ENCODE measurements at places on chromosomes 13 and 19. TPM values are rescaled to one million over a fixed set of nuclear protein-coding genes. Genes with fewer than 3 reads are reported as not detected.

Gene C19orf38
- 2.6 TPM for total RNA-seq

Gene YJEFN3
- 0.26 TPM for total RNA-seq

Gene PNMA8A
- 1.1 TPM for total RNA-seq

Gene RASIP1
- total RNA-seq = 8.3 TPM

Gene GPR4
- 0.48 TPM for total RNA-seq

Gene CYP4F8
- not detected for total RNA-seq

Gene ZNF460
- 29.3 TPM for total RNA-seq

Gene FXYD3
- 0.39 TPM for total RNA-seq

Gene FBXO27
- total RNA-seq = 3.4 TPM

Gene RXFP2
- not detected for total RNA-seq

Gene CGB2
- not detected for total RNA-seq

Gene ZNF667
- 2.8 TPM for total RNA-seq

Gene VN1R2
- not detected for total RNA-seq

Gene SLC5A5
- total RNA-seq = not detected

Gene KRTDAP
- not detected for total RNA-seq

Gene HDGFL2
- total RNA-seq = 86.1 TPM
